ENCODE measurements at places on chromosomes 6 and 20. TPM values are rescaled to one million over a fixed set of nuclear protein-coding genes. Genes with fewer than 3 reads are reported as not detected.

DNA sequence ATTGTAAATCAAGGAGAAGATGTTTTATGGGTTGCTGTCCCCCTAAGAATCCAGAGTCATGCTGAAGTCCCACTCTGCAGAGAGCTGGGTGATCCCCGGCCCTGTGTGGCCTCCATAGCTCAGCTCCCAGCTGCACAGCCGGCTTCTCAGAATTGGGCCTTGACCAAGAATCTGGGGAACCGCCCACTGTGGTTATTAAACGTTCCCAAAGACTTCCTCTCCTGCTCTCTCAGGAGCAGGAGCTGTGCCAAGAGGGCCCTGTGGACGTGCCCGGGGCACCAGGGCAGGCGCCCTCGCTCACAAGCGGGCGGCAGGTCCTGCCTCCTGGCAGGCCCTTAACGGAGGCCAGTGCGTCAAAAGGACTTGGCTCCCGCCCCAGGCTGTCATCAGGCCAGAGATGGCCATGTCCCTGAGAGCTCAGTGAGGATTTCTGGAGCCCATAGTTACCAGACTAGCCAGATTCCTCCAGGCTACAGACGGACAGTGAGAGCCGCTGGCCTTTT lies 30.4 kb downstream of the ZC3H12D start:
- H3K27ac ChIP-seq: no peak overlapping the region
- no peak overlapping the region for H3K4me3 ChIP-seq
- DNase-seq: no peak
- no peaks in the 10 kb centered on the region for H3K4me1 ChIP-seq

PDYN gene
- not detected for total RNA-seq

DNA sequence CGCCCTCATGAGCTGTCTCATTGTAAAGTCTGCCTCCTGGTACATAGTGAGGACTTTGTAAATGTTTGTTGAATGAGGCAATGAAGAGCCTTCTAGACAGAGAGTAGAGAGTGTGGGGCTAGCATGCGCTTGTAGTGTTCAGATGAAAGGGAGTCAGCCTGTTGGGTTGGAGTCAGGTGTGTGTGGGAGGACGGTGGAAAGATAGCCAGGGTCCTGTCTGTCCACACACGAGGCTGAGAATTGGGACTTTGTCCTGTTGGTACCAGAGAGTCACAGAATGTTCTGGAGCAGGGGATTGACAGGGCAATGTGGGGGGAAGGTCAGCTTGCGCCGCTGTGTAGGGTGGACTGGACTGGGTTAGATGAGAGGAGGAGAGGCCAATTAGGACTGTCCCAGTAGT lies 58.6 kb downstream of the RIOK1 start:
- no peak overlapping the region for H3K4me3 ChIP-seq
- H3K4me1 ChIP-seq: no peaks in the 10 kb centered on the region
- no peak for DNase-seq
- H3K27me3 ChIP-seq: no peaks in the 10 kb centered on the region

RGL2 gene
- 67.9 TPM for total RNA-seq

- H3K36me3 ChIP-seq: no peaks in the 10 kb centered on the region
- no peaks in the 10 kb centered on the region for H3K4me1 ChIP-seq
- no peak for DNase-seq
- H3K27ac ChIP-seq: no peak overlapping the region
- H3K27me3 ChIP-seq: no peaks in the 10 kb centered on the region
- H3K4me3 ChIP-seq: no peak overlapping the region
These were observed 26.2 kb upstream of the MMP24 start for GRCh38 chr20:35200267-35200666.

CGA gene
- not detected for total RNA-seq

DNA sequence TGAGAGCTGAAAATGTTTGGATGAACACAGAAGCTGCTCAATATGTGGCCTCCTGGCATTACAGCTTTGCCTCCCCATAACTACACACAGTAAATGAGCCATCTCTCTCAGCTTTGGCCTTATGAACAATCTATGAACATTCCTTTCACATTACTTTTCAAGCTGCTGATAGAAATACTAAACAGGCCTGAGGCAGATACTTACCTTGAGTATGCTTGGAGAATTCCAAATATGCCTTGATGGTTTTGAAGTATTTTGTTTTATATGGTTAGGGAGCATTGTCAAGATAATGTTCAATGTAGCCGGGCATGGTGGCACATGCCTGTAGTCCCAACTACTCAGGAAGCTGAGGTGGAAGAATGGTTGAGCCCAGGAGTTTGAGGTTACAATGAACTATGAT lies 104.5 kb downstream of the CD24 start:
- no peak overlapping the region for H3K27ac ChIP-seq
- H3K27me3 ChIP-seq: no peaks in the 10 kb centered on the region
- H3K4me3 ChIP-seq: no peak overlapping the region
- H3K4me1 ChIP-seq: no peaks in the 10 kb centered on the region

All from CD4-positive, alpha-beta memory T cell (primary cell).